ENCODE measurements at places on chromosomes 3 and 15.

DNA sequence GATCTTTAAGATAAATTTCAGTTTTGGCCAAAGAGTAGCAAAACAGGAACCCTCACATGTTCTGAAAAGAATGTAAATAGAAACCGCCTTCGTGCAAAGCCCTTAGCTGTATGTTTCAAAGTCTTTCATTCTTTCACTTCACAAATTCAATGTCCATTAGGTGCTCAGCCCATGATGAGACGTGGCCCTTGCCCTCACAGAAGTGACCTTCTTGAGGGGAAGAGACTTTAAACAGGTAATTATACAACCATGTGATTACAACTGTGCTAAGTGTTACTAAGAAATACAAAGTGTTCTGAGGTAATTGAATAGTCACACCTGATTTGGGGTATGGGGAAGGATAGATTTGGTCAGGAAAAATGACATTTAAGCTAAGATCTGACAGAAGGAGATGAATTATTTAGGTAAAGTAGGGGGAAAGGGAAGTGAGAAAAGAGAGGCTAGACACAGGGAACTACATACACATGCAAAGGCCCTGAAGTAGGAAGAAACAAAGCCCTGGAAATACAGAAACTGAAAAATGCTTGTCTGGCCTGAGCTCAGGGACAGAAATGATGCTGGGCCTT, 19.6 kb downstream of the HSPBAP1 start:
- DNase-seq: no peak

GRCh38 chr15:83472797-83473196, 25.7 kb downstream of the SH3GL3 start:
- DNase-seq: no peak

DNA sequence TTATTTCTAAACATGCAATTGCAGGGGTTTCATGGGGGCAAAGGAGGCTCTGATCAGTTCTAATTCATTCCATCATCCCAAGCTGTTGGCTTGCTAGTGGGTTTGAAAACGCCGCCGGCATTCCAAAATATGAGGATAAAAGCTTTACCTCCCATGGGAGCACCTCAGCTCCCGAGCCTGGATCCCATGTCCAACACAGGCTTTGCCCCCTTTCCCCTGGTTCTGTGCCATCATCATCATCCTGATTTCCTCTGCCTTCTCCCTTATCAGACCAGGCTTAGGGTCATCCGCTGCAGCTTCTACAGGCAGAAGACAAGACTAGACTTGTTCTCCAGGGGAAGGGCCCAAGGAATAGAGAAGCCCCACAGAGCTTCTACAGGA, 25.4 kb downstream of the SH3BP5 start:
- DNase-seq: no peak

DNA sequence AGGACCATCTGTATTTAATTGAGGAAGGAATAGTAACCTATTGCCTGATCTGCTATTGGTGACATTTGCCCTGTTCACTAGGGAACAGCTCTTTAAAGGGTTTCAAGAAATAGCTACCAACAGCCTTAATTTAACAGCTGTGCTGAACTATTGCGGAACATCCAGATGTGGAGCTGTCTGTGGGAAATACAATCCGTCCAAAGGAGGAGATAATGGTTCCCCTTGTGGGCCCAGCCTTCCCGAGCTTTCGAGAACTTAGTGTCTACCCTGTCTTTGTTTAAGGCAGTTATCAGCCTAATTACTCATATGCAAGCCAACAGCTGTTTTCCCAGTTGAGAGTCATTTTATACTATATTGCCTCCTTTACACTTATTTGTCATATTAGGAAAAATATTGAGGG, 398.6 kb downstream of the WDR72 start:
- DNase-seq: no peak

DNA sequence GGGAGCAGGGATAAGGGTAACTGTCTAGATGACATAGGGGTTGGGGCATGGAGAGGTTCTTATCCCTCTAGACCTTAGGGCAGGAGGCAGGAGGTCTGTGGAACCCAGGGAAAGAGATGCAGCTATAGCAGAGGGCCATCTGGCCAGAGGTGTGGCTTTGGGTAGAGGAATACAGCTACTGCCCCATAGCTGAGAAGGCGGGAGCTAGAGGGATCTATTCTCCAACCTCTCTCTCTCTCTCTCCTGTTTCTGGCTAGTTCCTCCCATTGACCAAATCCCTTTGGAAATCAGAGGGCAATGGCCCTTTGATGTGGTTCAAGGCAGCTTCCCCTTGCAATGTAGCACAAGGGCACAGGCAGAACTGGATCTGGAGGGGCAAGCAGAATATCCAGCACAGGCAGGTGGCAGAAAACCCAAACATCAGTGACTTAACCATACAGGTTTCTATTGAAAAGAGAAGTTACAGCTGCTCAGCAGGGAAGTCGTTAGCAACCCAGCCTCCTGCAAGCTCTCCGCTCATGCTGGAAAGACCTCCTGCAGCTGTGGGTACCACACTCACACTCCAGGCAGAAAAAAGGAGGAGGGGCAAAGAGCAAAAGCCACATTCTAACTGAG, 22.3 kb upstream of the LMOD3 start:
- DNase-seq: no peak

DNA sequence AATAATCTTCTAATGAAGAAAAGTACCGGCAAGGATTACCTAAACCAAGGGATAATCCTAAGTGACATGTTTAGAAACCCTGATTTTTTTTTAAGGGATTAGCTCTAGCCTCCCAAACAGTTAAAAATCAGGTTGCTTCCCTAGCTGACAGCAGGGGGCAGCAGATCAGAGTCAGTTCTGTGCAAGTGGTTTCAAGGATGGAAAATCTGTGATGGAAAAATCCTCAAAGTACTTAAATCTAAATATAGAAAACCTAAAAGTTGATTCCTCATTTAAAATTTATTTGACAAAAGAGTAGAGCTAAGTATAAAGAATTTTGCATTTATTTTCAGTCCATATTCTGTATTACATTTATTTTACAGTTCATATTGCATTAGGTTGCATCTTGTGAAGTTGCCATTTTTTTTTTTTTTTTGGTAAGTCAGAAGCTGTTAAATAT, 107.6 kb downstream of the PEX5L start:
- peak; percentile 61 for DNase-seq

DNA sequence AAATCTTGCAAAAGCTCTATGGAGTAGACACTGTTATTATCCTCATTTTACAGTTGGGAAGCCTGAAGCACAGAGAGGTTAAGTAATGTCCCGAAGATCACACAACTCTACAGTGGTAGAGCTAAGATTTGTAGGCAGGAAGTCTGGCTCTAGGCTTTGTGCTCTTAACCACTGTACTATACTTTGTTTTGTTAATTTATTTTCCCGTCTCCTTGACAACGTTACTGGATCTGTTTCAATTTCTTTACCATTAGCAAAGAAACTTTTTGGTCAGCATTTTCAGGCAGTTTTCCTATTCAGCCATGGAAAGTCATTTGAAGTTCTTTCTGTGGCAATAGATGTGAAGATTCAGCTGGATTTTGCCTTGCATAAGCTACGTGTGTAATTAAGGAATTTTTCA, 51.7 kb downstream of the OTOL1 start:
- DNase-seq: no peak

- DNase-seq: no peak
These were observed 7.2 kb upstream of the SCAMP5 start for GRCh38 chr15:74988007-74988800.

DNA sequence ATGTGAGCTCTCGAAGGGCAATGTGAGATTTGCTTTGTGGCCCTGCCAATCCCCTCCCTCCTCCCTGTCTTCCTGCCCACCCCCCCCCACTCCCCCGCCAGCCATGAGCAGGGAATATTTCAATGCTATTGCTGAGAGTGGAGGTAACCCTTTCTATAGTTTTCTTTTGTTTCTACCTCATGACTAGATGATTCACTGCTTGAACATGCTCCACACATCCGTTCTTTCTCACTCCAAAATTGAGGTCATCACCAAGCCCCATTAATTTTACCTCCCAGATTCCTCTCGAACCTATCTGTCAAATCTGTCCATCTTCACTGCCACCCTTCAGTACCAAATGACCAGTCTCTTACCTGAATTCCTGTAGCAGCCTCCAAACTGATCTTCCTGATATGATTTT, 12.2 kb downstream of the ZNF774 start:
- no peak for DNase-seq

GRCh38 chr15:67181221-67181639, 73.2 kb downstream of the AAGAB start:
- no peak for DNase-seq

DNA sequence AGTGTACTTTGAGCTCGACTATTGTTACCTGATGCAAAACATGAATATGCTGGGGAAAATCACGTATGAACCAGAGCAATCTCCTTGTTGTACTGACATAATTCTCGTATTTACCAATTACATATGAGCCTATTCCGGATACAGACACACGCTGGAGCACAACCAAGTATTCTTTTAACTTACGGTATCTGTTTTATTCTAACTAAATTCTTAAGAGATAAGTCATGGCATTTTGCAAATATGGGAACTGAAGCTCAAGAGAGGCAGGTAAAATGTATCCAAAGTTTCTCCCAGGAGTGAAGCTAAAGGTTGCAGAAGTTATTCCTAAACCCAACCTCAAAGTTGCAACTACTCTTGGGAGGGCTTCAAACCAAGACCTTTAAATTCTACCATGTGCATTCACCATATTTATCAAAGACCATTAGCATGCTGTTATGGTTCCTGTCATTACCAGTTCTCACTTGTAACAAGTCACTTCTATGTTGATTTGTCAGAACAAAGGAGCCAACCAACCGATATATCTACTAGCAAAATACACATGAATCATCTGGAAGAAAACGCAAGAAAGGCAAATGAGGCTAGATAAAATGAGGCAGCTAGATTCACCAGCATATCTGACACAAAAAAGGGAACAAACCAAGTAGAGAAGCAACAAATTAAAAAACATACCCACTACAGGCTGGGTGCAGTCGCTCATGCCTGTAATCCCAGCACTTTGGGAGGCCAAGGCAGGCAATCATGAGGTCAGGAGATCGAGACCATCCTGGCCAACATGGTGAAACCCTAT, 17.8 kb downstream of the TBL1XR1 start:
- DNase-seq: no peak

DNA sequence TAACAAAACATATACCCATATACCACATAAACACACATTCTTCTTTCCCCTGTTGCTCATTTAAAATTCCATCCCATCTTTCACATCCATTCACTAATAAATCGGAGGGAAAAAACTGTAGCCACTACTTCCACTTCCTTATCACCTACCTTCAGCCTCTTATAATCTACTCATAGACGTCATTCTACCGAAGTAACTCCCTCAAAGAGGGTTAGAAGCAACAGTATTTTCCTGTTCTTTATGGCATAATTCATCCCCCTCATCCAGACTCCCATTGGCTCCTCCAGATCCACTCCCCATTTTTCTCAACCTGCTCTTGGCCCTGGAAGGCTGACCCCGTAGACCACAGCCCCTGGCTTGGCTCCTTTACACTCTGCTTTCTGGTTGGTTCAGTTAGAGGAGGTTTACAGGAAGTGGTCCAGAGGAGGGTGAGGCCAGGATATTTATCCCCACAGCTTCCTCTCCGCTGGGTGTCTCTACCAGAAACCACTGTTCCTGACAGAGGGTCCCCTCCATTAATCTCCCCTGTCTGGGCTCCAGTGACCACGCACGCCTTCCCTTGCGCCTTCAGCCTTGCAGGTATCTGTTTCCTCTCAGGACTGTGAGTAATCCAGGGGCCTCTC, 46.3 kb downstream of the FMN1 start:
- no peak for DNase-seq

GRCh38 chr3:38110314-38111050, 26.4 kb downstream of the ACAA1 start:
- no peak for DNase-seq

DNA sequence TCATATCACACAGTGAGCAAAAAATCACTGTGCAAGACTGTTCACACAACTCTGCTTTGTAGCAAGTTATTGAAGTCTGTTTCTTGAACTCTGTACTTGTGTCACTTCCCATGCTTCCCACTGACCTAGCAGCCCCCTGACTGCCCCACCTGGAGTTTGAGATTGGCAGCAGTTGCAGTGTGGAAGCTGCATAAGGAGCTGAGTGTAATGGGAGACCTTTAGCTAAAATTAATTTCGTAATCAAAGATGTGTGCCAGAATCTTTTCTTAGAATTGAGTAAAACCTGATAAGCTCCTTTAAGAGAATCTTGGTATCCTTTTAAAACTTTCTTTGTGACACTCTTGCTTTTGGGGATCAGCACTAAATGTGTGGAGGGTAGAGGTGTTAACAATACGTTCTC, 42.8 kb downstream of the NKIRAS1 start:
- DNase-seq: peak; percentile 31

DNA sequence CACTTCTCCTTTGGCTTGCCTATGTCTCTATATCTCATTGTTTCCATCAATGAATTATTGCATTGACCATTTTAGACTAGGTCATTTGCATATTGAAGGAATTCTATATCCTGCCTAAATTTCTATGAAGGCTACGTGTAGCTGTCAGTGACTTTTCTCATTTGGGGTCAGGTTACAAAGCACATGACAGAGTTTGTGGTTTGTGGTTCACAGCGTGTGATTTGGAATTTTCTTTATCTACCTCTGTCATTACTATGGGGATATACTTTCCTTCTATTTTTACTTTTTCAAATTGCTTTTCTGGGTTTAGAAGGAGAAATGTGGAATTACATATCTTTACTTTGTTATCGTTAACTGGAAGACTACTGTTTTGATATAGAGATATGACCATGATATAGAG, 317.3 kb upstream of the CFAP20DC start:
- no peak for DNase-seq

- DNase-seq: no peak
These were observed 22.0 kb upstream of the TATDN2 start for GRCh38 chr3:10226293-10226692.

- DNase-seq: no peak
These were observed 184.9 kb downstream of the GAP43 start for GRCh38 chr3:115808244-115808643.

GRCh38 chr3:147930232-147930807, 521.2 kb downstream of the ZIC1 start:
- peak; percentile 3 for DNase-seq

DNA sequence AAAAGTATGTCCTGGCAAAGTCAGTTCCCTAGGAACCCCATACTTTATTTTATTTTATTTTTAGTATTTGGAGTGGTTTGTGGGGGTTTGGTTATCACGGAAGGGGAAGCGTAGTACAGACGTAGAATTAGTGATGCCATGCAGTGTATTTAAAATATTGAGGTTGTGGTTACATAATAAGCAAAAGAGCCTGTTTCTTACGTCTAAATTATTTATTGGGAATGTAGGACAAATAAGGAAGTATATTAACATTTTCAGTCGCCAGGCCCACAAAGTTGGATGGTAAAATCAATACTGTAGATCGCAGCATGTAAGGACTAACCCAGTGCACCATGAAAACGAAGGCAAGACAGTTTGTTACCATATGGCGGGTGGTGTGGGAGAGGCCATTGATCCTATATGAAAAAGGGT, 558 bp downstream of the DTWD1 start:
- no peak for DNase-seq

GRCh38 chr15:80265021-80265420, 13.0 kb upstream of the CTXND1 start:
- no peak for DNase-seq

DNA sequence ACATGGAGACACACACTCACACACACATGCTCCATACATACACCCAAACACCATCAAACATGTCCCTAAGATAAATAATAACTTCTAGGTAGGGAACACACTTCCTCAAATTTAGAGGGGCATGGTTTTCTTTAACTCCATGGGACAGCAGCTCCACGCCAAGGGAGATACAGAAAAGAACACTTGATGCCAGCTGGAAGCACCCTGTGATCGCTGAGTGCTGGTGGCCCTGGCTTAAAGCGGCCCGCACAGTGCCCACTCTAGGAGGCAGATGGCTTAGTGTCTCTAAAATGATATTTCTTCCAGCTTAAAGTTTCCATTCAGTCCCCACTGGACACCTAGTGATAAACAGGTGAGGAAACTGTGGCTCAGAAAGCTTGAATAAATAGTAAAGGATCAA, 232.9 kb downstream of the UACA start:
- DNase-seq: no peak

- DNase-seq: no peak
These were observed 1.7 kb downstream of the KLHL40 start for GRCh38 chr3:42686832-42687650.
